A549 treated with CpdA at 1 μM for 4 hours (cell line): ENCODE measurements at places on chromosomes 12 and 14. TPM values are rescaled to one million over a fixed set of nuclear protein-coding genes. Genes with fewer than 3 reads are reported as not detected.

The ARID2 gene
- 7.8 to 11.3 TPM (median 9.3 TPM) in 5 replicates for total RNA-seq

The OVCH1 gene
- total RNA-seq: not detected in 5 replicates

The CPM gene
- total RNA-seq: 6.5 to 9.3 TPM (median 7.9 TPM) in 5 replicates

The CHGA gene
- 0.77 to 2.1 TPM (median 1.5 TPM) in 5 replicates for total RNA-seq

The LPAR5 gene
- 0.34 to 0.59 TPM (median 0.54 TPM) in 5 replicates for total RNA-seq

The POU6F1 gene
- total RNA-seq: 1.2 to 2.8 TPM (median 1.9 TPM) in 5 replicates

The ENDOU gene
- total RNA-seq: not detected in 5 replicates

The NKX2-1 gene
- 0.03 to 0.06 TPM in 2 of 5 replicates, not detected in the others for total RNA-seq

The CLEC4C gene
- not detected in 5 replicates for total RNA-seq

The AKAP3 gene
- total RNA-seq: 0.08 to 0.14 TPM (median 0.12 TPM) in 4 of 5 replicates, not detected in the other

The CISTR gene
- not detected in 5 replicates for total RNA-seq

The KCNH5 gene
- 0.01 to 0.05 TPM in 2 of 5 replicates, not detected in the others for total RNA-seq

The ESYT1 gene
- total RNA-seq: 62.8 to 69.8 TPM (median 63.7 TPM) in 5 replicates

The CABP1 gene
- 0.14 to 0.30 TPM (median 0.29 TPM) in 4 of 5 replicates, not detected in the other for total RNA-seq

The HPD gene
- 1.3 to 1.6 TPM (median 1.5 TPM) in 5 replicates for total RNA-seq

The STXBP6 gene
- 1.7 to 2.5 TPM (median 2.2 TPM) in 5 replicates for total RNA-seq

The LIN7A gene
- 0.33 to 0.55 TPM (median 0.43 TPM) in 5 replicates for total RNA-seq

The EPYC gene
- not detected in 5 replicates for total RNA-seq

The CD163L1 gene
- 0.26 to 0.93 TPM (median 0.49 TPM) in 5 replicates for total RNA-seq

The MORN3 gene
- total RNA-seq: 0.07 to 0.39 TPM (median 0.17 TPM) in 4 of 5 replicates, not detected in the other

The DPF3 gene
- total RNA-seq: 0.10 to 0.61 TPM (median 0.27 TPM) in 5 replicates

The FZD10 gene
- total RNA-seq: not detected in 5 replicates

The WIF1 gene
- total RNA-seq: not detected in 5 replicates

The APPL2 gene
- 16.1 to 24.4 TPM (median 19.1 TPM) in 5 replicates for total RNA-seq

The PMCH gene
- total RNA-seq: 0.07 TPM in 1 of 5 replicates, not detected in the others

The RPGRIP1 gene
- 0.21 to 0.51 TPM (median 0.34 TPM) in 5 replicates for total RNA-seq

The ARMH4 gene
- total RNA-seq: 0.34 to 1.3 TPM (median 0.54 TPM) in 5 replicates

The AQP6 gene
- not detected in 5 replicates for total RNA-seq

The BDKRB1 gene
- 0.47 to 1.9 TPM (median 1.8 TPM) in 5 replicates for total RNA-seq

The RFX4 gene
- total RNA-seq: not detected in 5 replicates
